ENCODE measurements at places on chromosomes 5 and 9.

DNA sequence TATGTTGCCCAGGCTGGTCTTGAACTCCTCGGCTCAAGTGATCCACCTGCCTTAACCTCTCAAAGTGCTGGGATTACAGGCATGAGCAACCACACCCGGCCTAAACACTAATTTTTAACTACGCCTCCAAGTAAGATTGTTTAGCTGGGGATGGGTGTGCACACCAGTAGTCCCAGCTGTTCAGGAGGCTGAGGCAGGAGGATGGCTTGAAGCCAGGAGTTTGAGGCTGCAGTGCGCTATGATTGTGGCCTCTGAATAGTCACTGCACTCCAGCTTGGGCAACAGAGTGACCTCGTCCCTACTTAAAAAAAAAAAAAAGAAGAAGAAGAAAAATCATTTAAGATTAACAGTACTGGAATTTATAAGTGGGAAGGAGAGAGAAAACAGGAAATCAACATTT lies 90.8 kb upstream of the NR5A1 start:
- no peak for DNase-seq

DNA sequence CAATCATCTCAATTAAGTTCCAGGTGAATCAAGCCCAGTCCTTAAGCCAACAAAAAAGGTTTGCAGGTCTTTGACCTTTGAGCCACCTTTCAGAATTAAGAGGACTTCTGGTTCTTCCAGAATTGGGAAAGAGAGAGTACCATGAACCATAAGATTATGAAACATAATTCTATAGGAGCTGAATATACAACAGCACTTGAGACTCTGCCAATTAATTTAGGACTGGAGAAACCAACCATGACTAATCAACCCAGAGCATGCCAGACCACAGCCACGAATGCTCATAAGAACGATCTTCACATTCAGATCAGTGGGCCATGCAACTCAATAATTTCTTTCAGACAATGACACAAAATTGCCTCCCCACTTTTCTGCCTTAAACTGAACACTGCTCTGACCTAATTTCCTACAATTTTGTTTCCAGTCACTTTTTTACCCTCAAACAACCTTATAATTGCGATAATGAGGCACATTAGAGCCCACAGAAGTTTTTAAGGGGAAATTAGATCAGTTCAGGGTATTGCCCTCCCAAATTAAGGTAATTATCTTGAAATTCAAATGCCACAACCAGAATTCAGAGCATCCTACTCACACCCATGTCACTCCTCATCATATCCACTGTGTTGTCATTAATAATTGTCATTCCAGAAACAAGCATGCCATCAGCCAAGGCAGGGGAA lies 213.4 kb downstream of the ATPSCKMT start:
- DNase-seq = no peak

- DNase-seq = no peak
Measured at GRCh38 chr5:39076757-39077728, 2.8 kb upstream of the RICTOR start.

DNA sequence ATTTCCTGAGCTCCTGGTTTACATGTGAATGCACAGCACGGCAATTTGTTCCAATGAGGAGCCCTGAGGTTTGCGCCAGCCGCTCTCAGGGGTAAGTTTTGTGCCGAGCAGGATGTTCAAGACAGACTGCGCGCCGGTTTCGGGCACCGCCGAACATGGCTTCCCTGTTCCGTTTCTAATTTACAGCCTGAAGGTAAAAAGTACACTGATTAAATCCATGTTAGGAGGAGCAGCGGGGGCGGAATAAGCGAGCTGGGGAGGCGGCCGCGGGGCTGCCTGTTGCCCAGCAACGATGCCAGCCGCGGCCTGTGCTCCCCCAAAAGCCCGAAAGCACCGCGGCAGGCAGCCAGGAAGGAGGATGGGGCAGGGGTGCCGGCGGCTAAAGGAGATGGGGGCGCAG lies 6.4 kb downstream of the SOWAHA start:
- no peak for DNase-seq

DNA sequence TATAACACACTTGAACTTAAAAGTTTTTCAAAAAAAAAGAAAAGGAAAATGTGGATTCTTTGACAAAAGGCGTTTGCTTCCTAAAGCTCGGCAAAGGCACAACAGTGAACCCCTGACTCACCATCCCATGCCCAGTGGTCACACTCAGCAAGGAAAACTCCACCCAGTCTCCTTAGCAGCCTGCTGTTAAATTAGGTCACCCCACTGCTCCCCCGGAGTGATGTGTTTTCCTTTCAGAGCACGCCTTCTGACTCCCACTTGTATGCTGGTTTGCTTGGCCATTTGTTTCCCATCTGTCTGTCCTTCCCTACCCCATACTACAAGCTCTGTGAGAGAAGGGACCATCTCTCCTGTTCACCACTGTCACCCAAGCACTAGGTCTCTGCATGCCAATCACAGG lies 23.8 kb downstream of the RETREG1 start:
- no peak for DNase-seq

- DNase-seq = no peak
Measured at GRCh38 chr5:108620516-108620915, 127.2 kb upstream of the FER start.

DNA sequence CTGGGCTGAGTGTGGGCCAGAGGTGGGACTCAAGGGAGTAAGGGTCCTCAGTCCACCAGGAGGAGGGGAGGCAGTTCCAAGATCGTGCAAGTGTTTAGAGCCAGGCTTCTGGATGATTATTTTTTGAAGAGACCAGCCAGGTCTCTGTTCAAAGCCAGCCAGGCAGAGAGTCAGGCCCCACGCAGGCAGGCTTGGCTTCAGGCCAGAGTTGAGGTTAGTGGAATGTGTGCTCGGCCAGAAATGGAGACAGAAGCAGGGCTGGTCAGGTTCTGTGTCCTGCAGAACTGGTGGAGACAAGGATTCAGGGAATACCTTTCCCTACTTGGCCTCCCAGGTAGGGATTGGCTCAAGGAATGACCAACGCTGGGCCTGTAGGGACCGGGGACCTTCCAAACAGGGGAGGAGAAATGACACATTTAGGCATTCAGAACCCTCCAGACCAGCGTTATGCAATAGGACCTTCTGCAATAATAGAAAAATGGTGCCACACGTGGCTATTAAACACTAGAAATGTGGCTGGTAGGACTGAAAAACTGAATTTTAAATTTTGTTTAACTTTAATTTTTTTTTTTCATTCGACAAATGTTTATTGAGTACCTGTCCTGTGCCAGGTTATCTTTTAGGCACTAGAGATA lies 106.2 kb downstream of the CMYA5 start:
- no peak for DNase-seq

- no peak for DNase-seq
Measured at GRCh38 chr5:56829137-56829908, 14.0 kb downstream of the MAP3K1 start.

GRCh38 chr5:159807586-159807985 lies 108.7 kb upstream of the ADRA1B start:
- DNase-seq = no peak

GRCh38 chr9:113926211-113926610 lies 50.1 kb downstream of the ZNF618 start:
- DNase-seq = no peak

DNA sequence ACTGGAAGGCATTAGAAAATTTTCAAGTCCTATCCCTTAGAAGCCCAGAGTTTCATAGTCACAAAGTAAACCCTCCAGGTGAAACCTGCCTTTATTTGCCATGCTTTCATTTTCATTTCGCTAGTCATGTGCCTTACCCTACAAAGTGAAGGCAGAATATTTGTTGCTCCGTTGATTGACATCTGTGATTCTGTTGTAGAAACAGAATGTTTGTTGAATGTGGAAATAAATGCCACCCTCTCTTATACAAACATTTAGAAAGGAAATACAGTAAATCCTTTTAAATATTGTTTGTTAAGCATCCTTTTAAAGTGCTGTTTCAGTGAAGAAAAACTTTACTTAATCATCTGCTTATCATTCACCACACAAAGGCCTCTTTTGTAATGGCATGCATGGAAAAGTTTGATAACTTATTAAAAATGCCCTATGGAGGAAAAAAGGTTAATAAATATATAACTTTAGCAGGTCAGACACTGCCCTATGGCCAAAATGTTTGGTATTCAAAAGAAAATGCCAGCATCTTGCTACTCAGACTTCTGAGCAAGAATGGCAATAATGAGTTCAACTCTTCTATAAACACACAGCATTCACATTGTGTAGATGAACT lies 34.3 kb upstream of the CAST start:
- DNase-seq = no peak

DNA sequence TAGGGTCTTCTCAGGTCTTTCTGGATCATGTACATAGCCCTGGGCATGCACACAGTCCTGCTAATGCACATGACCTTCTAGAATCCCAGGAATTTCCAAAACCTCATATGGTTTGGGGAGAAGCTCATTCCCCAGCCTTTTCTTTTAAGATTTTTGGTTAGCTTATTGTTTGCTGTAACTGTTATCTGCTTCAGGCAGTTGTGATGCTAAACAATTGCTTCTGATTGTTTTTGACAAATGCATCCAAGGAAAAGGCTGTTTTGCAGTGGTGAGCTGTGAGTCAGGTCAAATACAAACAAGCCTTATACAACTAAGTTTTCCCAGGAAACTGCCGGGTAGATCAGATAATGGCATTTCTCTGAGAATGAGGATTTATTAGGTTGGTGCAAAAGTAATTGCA lies 32.7 kb downstream of the SMC5 start:
- DNase-seq = no peak

DNA sequence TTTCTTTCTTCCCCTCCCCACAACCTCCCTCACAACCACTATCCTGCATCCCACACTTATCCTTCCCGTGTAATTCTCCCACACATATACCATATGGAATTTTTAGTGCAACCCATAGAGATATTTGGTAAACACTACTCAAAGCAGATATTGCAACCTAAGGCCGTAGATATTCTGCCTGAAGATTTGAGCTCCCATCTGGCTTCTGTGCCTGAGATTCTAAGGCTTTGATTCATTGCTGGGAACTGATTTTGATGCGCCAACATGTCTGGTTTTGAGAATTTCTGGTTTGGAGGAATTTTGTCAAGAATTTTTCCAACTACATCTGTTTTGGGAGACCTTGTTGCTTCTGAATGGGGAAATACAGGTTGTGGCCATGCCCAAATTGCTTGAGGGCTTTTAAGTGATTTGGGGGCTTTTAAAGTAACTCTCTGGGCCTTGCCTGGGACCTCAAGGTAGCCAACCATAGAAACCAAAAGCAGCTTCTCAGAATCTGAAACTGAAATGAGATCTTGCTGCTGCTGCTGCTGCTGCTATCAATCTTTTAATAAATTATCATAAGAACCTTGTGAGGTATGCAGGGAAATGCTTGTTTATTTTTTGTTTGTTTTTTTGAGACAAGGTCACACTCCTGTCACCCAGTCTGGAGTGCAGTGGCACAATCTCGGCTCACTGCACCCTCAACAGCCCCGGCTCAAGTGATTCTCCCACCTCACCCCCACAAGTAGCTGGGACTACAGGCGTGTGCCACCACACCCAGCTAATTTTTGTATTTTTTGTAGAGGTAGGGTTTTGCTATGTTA lies 36.2 kb downstream of the PLAC8L1 start:
- DNase-seq = no peak

- DNase-seq = no peak
Measured at GRCh38 chr5:72427016-72427415, 80.2 kb downstream of the ZNF366 start.

- DNase-seq = no peak
Measured at GRCh38 chr5:122175852-122176251, 46.5 kb downstream of the ZNF474 start.

DNA sequence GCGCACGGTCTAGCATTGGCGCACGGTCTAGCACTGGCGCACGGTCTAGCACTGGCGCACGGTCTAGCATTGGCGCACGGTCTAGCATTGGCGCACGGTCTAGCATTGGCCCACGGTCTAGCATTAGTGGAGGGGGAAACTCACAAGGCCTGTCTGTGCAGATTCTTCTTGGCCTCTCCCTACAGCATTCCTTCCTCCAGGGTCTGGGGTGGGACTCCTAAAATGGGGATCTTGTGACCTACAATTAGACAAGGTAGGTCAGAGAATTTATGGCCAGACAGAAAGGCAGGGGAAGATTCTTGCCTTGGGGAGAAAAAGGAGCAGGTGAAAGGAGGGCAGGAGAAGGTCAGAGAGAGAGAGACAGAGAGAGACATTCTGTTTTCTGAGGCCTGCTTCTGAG lies 5.4 kb upstream of the GBGT1 start:
- no peak for DNase-seq

DNA sequence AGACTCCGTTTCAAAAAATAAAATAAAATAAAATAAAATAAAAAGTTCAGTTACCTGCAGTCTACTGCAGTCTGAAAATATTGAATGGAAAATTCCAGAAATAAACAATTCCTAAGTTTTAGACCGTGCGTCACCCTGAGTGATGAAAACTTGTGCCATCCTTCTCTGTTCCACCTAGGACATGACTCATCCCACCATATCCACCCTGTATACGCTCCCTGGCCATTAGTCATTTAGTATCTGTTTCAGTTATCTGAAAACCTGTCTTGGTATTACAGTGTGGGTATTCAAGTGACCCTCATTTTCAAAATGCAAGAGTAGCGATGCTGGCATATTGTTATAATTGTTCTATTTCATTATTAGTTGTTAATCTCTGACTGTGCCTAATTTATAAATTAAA lies 51.8 kb upstream of the TEX48 start:
- no peak for DNase-seq

DNA sequence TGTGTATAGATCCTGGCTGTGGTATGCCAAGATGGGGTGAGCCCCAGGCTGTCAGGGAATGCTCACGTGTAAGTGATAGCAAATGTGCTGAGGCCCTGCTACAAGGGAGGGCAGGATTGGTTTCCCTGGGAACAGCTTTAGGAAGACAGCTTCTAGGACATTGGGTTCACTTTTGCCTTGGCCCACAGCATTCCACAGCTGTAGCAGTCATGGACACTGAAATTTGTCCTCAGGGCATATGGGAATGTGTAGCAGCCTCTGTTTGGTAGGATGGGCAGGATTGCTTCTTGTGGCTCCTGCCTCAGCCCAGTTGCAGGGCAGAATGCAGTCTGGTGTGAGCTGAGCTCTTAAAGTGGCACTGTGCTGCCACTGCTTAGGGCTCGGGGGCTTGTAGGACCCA lies 1061.7 kb upstream of the WWC1 start:
- no peak for DNase-seq

DNA sequence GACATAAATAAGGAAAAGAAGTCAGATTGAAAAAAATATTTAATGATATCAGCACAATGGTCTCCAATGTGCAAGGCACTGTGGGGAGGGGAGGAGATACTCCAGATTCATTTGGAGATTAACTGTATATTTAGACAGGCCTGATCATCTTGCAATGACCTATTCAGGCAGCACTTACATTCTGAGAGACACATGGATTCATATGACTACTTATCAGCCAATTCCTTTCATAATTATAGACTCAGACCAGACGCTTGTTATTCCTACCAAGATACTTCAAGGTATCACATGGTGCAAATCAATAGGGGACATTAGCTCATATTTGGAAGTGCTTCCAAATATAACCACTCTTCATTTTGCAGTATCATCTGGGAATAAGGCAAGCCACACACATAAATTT lies 153.5 kb upstream of the TARS1 start:
- no peak for DNase-seq

DNA sequence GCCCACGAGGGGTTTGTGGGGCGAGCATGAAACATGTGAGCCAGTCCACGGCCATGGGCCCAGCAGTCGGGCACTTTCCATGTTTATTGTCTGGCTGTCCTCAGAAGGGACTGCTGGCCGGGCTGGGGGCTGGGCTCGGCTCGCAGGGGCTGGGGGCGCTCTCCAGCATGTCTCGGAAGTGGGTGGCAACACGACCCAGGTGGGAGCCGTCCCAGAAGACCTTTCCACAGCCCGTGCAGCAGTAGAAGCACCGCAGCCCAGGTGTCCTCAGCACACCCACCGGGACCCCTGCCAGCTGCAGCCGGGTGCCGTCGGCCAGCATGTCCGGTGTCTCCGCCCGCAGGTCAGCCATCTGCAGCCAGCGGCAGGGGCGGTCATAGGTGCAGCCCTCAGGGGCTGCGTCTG lies 4.8 kb upstream of the NRARP start:
- no peak for DNase-seq
